ENCODE measurements at places on chromosomes 1 and 21.

DNA sequence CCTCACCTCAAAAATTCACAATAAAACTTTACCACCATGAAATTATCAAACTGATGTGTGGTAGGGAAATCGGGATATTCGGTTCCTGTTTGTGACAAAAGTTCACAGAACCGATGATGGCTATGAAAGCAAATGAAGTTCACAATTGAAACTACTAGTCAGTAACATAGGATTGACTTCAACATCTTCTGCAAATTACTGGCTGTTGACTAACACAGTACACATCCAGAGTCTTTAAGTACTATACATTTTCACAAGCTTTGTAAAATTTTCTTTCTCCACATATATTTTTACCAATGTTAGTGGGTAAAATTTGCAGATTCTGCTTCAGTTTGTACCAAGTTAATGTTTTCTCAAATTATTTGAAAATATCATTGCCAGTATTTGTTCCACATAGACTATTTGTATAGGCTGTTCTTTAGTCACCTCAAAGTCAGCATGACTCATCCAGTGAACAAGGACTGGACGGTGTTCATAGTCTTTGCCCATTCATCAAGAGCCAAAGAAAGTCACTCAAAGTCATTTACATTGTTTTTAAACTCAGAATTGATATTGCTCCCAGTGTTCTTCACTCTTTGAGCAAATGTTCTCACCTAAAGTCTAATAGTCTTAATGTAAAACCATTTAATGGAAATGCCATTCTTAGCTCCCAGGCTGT lies 213.4 kb downstream of the USP25 start:
- DNase-seq, result no peak

DNA sequence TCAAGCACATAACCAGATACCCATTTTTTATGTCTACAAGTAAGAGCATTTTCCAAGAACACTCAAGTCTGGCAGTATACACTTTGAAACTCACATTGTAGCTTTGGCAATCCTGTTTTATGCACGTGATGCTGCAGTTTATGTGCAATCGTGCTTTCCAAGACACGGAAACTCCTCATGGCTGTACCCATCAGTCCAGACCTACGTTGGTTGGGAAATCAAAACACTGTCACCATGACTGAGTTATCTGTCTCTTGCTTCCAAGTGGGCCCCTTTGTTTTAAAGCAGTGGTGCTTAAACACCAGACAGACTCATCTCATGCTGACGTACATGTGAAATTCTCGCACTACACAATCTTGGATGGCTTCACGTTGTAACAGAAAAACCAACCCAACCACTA lies 192.8 kb downstream of the LTN1 start:
- no peak for DNase-seq

DNA sequence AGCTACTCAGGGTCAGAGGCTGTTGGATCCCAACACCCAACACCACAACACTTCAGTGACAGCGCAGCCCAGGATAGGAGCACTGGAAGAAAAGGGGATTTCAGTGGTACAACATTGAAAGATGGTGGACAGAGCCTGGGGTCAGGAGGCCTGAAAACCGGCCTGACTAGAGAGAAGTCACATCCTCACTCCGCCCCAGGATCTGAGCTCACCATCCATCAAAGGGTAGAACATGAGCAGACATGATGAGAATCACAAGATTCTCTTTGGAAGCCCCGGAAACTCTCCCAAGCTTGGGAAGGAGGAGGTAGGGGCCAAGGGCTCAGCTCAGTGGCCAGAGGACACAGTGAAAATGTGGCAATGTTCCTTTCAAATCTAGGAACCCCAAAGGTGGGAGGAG lies 271.3 kb downstream of the NPHP4 start:
- DNase-seq, result no peak

GRCh38 chr1:243218059-243218458 lies 37.0 kb downstream of the CEP170 start:
- DNase-seq, result no peak

GRCh38 chr1:9289711-9290485 lies 2.8 kb upstream of the SPSB1 start:
- DNase-seq, result no peak

DNA sequence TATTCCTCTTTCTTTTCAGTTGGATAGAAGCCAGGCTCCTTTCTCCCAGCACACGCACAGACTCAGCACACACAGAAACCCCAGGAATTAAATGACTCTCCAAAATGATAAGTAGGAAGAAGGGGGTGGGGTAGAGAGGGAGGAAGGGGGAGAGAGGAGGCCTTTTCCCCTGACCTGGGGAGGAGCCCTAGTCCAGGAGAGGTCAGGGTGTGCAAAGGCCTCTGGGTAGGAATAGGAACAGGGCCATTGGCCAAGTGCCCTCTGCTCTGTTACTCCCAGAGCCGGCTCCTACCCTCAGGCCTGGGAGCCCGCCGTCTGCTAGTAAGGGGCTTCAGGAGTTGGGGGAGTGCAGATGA lies 35.6 kb upstream of the PUM1 start:
- no peak for DNase-seq

DNA sequence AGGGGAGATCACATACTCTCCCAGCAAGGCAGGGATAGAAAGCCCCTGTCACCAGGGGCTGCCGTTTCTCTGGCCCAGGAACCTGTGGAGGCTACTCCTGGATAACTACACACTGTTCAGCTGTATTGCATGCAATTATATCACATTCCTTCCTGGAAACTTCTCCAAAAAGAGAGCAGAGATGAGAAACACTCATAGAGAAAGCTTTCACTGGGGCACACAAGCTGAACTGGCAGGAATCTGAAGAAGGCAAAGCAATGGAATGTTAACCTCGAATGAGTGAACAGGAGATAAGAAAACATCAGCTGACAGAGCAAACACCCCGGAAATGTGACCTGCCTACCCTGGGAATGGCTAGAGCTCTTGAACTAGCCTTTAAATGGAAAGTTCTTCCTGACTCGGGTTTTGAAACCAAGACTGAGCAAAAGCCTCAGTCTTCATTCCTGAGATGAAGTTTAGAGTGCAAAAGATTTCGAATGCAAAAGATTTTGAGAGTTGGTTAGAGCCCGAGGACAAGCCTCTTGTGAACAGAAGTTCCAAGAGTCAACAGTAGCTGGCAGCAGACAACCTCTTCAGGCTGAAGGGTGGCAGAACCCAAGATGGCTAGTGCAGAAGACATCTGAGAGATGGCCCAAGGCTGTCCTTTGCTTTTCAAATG lies 32.3 kb downstream of the CCN1 start:
- peak; percentile 85 for DNase-seq

- DNase-seq, result no peak
These were observed 36.3 kb upstream of the MAGOH start for GRCh38 chr1:53274541-53275185.

GRCh38 chr21:35346697-35347096 lies 297.6 kb upstream of the RUNX1 start:
- no peak for DNase-seq

DNA sequence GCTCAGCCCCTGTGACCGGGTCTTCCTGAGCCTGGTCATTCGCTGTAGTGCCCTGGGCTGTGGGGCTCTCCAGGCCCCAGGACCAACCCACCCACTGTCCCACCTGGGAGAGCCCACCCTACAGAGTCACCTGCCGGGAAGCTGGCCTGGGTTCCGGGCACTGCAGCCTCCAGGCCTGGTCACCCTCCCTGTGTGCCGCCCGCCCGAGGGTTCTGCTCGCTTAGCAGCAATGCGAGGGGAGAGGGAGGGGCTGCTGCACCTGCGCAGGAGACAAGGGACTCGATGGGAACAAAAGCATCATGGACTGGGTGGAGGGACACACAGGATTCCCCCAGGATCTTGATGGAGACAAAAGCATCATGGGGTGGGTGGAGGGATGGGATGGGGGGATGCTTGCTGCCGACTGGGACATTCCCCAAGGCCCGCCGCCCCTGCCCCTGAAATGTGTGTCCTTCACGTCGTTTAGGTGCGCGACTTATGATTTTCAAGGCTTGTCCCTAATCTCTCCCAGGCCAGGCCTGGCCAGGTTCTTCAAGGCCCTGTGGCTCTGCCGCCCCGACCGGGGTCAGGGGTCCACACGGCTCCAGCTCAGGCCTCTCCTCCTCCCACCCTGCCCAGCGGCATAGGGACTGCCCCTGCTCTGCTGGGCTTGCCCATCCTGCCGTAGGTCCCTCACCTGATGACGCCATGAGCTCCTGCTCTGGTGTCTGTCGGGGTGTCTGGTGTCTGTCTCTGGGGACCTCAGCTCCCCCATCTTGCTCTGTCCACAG lies 1.7 kb downstream of the KRTAP10-8 start:
- DNase-seq, result no peak

DNA sequence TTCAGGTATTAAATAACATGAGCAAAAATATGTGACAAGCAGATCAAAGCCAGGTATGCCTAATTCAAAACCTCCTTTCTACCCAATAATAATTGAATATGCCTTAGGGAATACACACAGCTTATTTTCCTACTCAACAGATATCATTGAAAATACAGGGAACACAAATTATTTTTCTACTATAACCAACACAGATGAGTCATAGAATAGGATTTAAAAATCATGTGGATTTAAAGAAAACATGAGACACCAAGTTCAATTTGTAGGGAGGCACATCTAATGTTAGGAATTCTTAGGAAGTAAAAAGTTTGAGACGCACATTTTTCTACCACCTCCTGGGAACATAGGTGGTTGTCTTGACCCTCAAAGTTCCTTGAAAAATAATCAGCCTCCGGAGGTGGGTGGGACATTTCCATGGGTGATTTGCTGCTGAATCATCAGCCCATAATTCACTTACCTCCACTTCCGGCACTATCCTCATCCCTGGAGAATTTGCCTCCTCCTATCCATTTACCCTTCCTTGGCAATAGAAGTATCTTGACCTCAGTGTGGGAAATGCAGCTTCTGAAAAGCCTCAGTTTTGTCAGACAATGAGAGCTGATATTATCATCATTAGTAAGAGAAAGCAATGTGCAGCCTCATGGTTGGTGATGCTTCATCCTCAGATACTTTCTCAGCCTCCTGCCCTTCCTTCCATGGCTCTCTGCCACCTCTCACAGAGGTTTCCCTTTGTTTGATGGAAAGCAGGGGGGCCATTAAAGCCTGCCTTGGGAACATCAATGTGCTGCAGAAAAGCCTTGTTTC lies 33.5 kb upstream of the RGS4 start:
- peak; percentile 3 for DNase-seq

DNA sequence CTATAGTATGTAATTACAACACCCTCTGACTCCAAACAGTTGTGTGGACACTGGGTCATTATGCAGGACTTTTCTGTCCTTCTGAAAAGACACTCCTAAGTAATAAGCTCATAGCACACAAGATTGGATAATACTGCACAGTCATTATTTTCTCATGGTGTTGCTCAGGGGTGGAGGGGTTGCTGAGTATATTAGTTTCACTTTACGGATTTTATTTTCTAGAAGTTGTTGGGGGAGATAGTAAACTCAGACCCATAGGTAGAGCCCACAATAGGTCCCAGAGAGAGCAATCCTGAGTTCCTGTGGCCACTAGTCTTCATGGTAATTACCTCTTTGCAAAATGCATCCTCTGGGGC lies 53.4 kb downstream of the DUSP10 start:
- no peak for DNase-seq

DNA sequence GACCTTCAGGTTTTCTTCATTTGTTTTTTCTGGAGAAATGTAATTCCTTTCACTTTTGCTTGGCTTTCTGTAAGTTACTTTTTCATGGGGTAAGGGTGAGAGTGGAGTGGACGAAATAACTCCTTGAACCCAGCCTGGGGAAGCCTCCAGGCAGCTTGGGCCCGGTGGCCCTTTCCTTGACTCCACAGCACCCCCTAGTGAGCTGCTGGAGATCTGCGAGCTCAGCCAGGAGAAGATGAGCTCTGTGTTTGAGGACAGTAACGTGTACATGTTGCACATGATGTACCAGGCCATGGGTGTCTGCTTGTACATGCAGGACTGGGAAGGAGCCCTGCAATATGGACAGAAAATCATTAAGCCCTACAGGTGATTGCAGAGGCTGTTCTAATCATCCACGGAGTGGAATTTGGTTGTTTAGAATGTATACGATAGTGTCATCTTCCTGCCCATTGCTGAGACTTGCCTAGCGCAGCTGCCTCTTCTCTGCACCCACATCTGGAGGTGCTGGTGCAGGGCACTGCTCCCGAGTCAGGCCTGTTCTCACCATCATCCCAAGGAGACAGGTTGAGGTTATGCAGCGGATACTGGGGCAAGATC lies 51.0 kb downstream of the SMYD2 start:
- DNase-seq, result peak; percentile 10

GRCh38 chr21:46477765-46478164 lies 19.1 kb downstream of the DIP2A start:
- DNase-seq, result no peak

DNA sequence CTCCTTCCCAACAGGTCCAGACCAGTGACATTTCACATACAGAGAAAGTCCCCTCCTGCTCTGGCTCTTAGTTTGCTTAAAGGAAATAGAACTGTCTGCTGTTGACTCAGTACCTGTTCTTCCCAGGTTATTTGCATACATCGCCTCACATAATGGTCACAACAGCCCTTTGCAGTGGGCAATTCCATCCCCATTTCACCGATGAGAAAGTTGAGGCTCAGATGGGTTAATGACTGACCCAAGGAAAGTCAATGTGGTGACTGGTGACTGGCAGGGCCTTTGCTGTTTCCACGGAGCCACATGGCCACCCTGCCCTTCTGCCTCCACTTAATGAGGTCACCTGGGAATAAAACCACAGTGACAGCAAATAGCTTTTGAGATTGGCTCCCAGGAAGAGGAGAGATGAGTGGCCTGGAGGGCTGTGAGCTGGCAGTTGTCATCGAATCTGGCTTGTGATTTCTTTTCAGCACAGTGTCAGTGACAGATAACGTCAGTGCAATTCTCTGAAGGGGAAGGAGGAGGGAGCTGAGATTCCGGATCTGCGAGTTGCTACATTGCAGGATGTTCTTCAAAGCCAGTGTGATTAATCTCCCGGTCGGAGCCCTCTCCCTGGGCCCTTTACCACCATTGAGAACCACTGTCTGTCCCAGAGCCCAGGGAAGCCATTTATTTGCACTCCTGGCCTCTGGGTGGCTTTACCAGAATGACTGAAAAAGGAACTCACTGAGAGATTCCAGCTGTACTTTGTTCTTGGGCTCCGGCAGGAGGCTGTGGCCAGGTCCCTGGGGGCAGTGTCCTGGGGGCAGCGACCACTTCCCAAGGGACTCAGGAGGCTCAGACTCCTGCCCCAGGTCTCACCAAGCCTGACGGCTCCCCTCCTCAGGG lies 117.2 kb downstream of the CNIH3 start:
- no peak for DNase-seq

- no peak for DNase-seq
These were observed 10.3 kb upstream of the LEFTY1 start for GRCh38 chr1:225899044-225899925.

DNA sequence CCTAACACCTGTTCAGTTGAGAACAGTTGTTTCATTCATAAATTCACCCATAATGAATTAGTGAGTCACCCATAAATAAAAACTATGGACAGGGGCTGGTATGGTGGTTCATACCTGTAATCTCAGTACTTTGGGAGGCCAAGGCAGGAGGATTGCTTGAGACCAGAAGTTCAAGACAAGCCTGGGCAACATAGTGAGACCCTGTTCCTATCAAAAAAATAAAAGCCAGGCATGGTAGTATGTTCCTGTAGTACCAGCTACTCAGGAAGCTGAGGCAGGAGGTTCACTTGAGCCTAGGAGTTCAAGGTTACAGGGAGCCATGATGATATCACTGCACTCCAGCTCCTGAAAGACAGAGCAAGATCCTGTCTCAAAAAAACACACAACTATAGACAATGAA lies 79.0 kb downstream of the GTF2B start:
- DNase-seq, result no peak
